ENCODE measurements at places on chromosomes 4 and X.
A peak's percentile ranks its signal among the peaks of the same experiment; 100 is the strongest.

DNA sequence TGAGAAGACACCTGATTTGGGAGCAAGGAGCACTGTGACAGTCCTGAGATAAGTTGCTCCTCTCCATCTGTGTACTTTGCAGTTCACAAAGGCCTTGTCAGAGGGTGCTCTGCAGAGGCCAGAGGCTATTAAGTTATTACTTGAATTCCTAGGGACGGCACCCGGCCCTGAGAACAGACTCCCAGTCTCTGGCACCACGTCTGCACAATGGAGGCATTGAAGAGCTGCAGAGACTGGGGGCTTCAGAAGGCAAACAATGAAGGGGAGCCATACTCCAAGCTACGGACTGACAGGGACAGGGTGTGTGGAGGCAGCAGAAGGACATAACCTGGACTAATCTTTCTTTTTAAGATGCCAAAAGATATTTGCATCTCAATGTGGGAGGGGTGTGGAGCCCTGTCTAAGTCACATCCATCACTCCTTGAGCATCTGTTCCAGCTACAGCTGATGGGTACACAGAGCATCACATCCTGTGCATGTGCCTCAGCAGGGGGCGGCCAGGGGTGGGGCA is 11.5 kb downstream of the RASGEF1B start:
- no peak for DNase-seq

- DNase-seq, result no peak
Observed at GRCh38 chr4:20085156-20085555, 166.5 kb upstream of the SLIT2 start.

- peak; percentile 52 for DNase-seq
Observed at GRCh38 chr4:139416073-139416673, 37.7 kb upstream of the RAB33B start.

DNA sequence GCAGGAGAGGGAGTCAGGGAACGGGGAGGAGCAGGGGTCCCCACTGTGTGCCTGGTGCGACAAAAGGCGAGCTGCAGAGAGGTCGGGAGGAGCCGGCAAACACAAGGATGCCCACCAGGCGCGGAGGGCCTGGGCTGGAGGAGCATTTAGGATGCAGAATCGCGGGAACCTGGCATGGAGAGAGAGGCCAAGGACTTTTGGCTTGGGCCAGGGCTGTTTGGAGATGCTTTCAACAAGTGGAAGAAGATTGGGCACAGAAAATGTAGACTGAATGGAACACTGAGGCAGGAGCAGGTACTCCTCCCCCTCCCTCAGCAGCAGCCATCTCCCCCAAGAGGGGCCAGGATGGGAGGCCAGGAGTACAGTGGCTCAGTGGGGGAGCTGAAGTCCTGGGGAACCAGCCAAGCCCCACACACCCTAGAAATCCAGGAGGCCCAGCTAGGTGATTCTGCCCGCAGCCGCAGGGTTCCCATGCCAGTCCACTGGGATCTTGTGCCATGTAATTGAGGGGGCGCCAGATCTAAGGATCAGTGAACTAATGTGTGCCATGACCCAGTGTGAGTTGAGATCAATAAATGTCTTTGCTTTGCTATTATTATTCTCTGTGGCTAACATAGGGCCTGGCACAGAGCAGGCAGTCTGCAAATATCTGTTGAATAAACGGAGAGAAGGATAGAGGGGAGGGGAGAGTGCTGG is 1.1 kb upstream of the ABLIM2 start:
- DNase-seq, result no peak

DNA sequence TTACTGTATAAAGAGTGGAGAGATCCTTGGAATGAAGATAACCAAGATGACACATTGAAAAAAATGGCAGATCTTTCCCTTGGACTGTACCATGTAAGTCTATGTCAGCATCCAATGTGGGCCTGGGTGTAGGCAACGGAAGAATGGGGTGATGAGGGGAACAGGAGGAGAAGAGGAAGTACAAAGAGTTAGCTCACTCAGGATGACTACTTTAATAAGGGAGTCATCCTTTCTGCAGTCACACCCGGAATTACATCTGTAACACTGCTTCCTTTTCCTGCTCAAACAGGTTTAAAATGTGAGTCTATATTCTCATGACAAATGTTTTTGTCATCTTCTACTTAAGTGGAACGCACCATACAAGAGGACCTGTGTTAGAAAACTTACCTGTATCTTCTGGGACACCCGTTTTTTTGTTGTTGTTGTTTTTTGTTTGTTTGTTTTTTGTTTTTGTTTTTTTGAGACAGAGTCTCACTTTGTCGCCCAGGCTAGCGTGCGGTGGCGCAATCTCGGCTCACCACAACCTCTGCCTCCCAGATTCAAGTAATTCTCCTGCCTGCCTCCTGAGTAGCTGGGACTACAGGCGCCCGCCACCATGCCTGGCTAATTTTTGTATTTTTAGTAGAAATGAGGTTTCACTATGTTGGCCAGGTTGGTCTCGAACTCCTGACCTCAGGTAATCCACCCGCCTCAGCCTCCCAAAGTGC is 18.0 kb downstream of the HPSE start:
- no peak for DNase-seq

DNA sequence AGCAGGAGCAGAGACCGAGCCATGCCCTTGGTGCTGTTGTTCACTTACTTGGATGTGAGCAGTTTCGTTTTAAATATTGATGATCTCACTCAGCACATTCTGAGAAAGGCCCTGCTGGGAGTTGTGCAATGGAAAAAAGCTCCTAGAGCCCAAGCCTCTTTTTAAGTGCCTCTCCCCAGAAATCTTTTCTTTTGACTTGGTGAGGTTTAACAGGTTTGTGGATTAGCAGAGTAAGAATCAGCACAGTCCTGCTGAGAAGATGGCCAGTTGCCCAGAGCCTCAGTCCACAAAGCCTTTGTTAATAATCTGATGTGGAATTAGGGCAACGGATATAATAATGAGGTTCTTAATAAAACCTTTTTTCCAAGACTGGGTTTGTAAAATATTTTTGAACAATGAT is 157.5 kb upstream of the ATP6AP2 start:
- DNase-seq, result no peak

- DNase-seq, result no peak
Observed at GRCh38 chrX:113287761-113288160, 447.1 kb upstream of the AMOT start.

DNA sequence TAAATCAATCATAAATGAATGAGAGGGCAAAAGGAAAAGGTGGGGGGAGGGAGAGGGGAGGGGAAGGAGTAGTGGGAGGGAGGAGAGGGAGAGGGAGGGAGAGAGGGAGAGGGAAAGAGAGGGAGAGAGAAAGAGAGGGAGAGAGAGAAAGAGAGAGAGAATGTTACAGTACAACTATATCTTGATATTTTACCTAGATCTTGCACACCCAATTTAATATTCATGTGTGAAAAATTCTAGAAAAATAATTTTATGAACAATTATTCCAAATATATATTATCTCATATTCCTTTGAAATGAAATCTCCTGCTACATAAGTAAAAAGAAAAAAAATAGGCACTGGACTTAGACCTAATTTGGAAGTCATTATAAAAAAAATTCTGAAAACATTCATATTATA is 120.0 kb downstream of the SCLT1 start:
- DNase-seq, result no peak

DNA sequence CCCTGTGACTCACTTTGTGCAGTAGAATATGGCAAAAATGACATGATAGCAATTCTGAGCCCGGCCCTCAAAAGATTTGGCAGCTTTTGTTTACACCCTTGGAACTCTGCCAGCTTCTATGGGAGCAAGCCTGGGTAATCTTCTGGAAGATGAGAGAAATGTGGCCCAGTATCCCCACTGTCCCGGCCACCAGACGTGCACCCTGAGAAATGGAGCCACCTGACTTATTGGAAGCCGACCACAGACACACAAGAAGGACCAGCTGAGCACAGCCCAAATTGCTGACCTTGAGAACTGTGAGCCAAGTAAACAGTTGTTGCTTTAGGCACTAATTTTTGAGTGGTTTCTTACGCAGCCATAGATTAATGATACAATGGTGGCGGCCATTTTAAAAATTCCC is 197.0 kb downstream of the STIM2 start:
- DNase-seq, result no peak

DNA sequence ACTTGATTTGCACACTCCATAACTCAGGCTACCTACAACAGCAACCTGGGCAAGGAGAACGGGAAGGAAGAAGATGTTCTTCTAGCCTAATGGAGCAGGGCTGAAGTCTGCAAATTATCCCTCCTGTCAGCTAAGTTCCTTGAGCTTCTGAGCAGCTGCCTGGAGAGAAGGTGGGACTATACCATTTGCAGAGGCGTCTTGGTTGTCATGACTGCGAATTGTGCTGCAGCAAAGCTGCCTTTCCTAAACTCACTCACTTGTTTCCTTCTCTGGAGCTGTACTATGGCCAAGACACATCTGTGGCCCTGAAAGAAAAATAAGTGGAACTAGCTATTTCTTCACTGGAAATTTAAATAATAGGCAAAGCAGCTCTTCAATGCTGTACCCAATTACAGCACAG is 682.4 kb upstream of the GRIA3 start:
- no peak for DNase-seq

- no peak for DNase-seq
Observed at GRCh38 chrX:99901091-99901490, 509.0 kb downstream of the PCDH19 start.

- no peak for DNase-seq
Observed at GRCh38 chr4:112753333-112753732, 116.4 kb downstream of the LARP7 start.

DNA sequence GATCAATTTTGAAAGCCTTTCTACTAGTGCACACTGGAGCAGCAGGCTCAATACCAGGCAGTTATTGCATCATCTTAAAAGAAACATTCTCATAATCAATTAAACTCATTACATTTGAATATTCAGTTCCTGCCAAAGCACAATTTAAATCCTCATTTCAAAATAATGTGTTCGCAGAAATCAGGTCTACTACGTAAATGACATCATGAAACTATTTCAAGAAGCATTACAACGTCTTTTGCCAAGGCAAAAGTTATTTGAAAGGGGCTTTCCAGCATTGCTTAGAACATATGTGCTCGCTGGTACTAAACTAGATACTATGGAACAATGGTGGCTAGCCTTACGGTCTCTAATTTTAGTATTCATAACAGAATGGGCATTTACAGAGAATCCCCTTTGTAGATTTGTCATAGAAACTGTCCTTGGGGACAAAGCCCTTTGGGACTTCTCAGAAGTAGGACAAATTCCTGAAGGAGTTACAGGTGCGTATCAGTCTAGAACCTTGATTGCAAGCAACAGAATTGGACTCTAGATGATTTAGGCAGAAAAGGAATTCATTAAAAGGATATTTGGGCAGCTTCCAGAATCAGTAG is 27.6 kb upstream of the HUWE1 start:
- DNase-seq, result peak; percentile 72

DNA sequence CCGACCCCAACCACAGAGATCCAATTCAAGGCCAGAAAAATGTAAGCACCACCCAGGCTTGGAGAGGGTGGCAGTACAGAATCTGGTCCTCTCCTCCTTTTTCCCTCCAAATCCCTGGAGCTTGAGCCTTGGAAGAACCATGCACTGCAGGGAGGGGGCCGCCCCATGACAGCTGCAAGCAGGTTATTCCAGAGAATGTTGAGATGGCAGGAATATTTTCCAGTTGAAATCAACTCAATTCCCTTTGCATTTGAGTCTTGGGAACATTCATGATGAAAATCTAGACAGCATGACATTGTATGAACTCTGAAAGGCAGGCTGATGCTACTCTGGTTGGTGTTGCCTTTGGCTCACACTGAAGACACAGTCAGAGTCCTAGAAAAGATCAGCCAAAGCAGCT is 386.6 kb upstream of the FGF16 start:
- DNase-seq, result no peak

- no peak for DNase-seq
Observed at GRCh38 chr4:94574616-94575015, 122.9 kb downstream of the PDLIM5 start.

DNA sequence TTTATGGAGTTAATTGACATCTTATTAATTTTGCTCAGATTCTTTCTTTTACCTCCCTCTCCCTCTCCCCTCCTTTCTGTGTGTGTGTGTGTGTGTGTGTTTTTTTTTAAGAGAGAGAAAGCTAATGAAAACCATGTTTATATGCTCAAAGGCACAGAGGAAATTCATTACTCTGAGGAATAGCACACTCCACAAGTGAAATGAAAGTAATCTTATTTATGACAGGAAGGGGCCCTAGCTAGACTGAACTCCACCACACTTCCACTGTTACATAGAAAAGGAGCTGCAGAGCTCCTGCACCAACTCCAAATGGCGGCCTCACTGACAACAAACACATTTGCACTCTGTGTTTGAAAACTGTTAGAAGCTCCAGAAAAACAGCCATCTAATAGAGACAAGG is 150.6 kb downstream of the RASL11B start:
- DNase-seq, result peak; percentile 5

DNA sequence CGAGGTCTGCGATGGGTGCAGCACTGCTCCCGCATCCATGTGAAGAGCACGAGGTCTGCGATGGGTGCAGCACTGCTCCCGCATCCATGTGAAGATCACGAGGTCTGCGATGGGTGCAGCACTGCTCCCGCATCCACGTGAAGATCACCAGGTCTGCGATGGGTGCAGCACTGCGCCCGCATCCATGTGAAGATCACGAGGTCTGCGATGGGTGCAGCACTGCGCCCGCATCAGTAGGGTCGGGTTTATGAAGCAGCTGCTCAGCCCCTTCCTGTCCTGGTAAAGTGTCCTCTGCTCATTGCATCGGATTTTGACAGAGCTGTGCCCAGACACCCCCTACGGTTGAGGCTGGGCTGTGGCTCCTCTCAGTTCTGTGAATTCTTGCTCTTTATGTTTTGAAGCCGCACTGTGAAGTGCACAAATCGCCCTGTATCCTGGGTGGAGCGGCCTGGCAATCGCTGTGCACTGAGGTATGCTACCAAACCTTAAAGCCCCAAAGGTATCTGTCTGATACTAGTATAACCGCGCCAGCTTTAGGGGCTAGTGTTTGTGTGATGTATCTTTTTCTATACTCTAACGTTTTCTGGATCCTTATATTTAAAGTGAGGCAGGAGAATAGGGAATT is 98.7 kb downstream of the CPZ start:
- no peak for DNase-seq

- DNase-seq, result no peak
Observed at GRCh38 chrX:43375136-43375535, 281.0 kb upstream of the MAOA start.

GRCh38 chrX:10892621-10893225 is 218.4 kb upstream of the HCCS start:
- no peak for DNase-seq

- DNase-seq, result no peak
Observed at GRCh38 chr4:53583513-53583912, 7.8 kb downstream of the LNX1 start.

GRCh38 chrX:46737462-46737861 is 21.5 kb downstream of the SLC9A7 start:
- no peak for DNase-seq

DNA sequence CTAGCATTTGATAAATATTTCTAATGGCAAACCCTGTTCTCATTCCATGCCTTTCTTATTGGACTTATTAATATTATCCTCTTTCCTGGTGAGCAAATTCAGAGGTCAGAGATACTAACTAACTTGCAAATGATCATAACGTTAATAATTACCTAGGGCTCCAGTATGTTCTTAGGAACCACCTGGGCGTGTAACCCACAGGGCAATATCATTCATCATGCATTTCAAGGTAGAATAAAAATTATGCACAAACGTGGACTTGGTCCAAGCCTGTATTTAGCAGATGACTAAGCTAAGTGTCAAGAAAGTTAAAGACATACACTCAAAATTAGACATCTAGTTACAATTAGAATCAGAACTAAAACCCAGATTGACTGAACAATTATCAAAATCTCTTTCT is 850.1 kb downstream of the TRIML1 start:
- DNase-seq, result no peak

GRCh38 chrX:19347916-19348315 is 4.2 kb downstream of the PDHA1 start:
- DNase-seq, result no peak

- DNase-seq, result no peak
Observed at GRCh38 chr4:136927172-136927571, 605.1 kb downstream of the PCDH18 start.

GRCh38 chr4:169238445-169238844 is 32.3 kb downstream of the SH3RF1 start:
- no peak for DNase-seq

Measured in CD4-positive, alpha-beta T cell treated with Interleukin-21 for 1 hour (primary cell).